ENCODE measurements at places on chromosomes 6 and 20. TPM values are rescaled to one million over a fixed set of nuclear protein-coding genes. Genes with fewer than 3 reads are reported as not detected.

- no peak overlapping the region for H3K27ac ChIP-seq
- no peaks in the 10 kb centered on the region for H3K36me3 ChIP-seq
- DNase-seq: no peak
- H3K27me3 ChIP-seq: no peaks in the 10 kb centered on the region
- H3K4me1 ChIP-seq: no peaks in the 10 kb centered on the region
Measured at GRCh38 chr6:7993952-7994351, 70.2 kb downstream of the BLOC1S5 start.

DNA sequence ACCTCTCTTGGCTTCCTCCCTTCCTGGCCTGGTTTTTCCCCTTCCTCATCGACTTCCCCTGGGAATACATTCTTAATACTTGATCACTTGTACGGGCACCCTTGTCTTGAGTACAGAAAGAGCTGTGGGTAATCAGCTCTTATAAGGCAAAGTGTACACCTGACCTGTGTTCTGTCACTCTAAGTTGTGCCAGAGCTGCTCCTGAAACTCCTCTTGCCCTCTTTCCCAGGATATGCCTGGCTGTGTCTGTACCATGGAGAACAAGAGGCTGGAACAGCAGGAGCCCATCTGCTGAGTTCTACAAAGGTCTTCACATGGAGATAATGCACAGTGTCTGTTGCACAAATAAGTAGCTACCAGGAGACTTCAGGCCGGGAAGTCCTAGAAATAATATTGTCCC is 110.1 kb downstream of the FOXA2 start:
- no peak overlapping the region for H3K27ac ChIP-seq
- no peaks in the 10 kb centered on the region for H3K36me3 ChIP-seq
- H3K4me3 ChIP-seq: no peak overlapping the region
- no peak for DNase-seq
- no peaks in the 10 kb centered on the region for H3K4me1 ChIP-seq

GRCh38 chr20:1800777-1801176 is 94.4 kb upstream of the SIRPA start:
- DNase-seq: no peak
- no peaks in the 10 kb centered on the region for H3K4me1 ChIP-seq
- H3K36me3 ChIP-seq: no peaks in the 10 kb centered on the region
- peaks cover 9% of the 10 kb centered on the region for H3K27me3 ChIP-seq
- H3K4me3 ChIP-seq: no peak overlapping the region

DNA sequence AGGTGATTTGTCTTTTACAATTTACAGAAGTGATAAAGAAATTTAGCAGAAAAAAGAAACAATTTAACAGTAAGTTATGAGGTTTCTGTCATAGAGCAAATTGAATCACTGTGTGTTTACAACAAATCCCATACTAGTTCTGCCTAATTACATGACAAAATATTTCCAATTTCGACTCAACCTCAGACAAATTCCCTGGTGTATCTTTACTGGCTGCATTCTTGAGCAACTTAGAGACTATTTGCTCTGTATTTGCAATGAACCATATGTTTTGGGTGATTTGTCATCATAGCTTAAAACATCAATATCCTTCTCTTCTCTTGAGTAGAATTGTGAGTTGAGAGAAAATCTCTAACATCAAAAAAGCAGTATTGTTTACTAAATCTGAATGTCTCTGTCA is 128.7 kb downstream of the SIM1 start:
- no peaks in the 10 kb centered on the region for H3K4me1 ChIP-seq
- no peak overlapping the region for H3K27ac ChIP-seq
- DNase-seq: no peak
- no peaks in the 10 kb centered on the region for H3K27me3 ChIP-seq

GRCh38 chr20:51542571-51543421 is at the start of gene NFATC2:
Gene NFATC2, minus strand, starts transcription at chr20:51542719. Its CDS starts 220 bp downstream, at chr20:51542499.
- H3K4me3 ChIP-seq: peak within 1 kb of the TSS; percentile 41
- H3K27ac ChIP-seq: peak within 1 kb of the TSS; percentile 44
- no peaks in the 10 kb centered on the region for H3K27me3 ChIP-seq
- DNase-seq: no peak

DNA sequence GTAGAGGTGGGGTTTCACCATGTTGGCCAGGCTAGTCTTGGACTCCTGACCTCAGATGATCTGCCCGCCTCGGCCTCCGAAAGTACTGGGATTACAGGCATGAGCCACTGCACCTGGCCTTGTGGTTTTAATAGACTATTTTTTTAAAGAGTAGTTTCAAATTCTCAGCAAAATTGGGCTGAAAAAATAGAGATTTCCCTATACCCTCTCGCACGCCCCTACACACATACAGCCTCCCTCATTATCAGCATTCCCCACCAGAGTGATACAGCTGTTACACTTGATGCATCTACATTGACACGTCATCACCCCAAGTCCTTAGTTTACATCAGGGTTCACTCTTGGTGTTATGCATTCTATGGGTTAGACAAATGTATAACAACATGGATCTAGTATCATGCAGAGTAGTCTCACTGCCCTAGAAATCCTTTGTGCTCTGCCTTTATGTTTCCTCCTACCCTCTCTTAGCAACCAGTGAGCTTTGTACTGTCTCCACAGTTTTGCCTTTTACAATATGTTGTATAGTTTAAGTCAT is 103.6 kb downstream of the CDYL start:
- no peak overlapping the region for H3K27ac ChIP-seq
- H3K4me1 ChIP-seq: peaks cover 5% of the 10 kb centered on the region
- H3K4me3 ChIP-seq: no peak overlapping the region
- DNase-seq: no peak

GRCh38 chr20:30419466-30419865 is 838.0 kb upstream of the DEFB115 start:
- H3K27me3 ChIP-seq: no peaks in the 10 kb centered on the region
- no peaks in the 10 kb centered on the region for H3K4me1 ChIP-seq
- DNase-seq: no peak
- H3K36me3 ChIP-seq: no peaks in the 10 kb centered on the region
- no peak overlapping the region for H3K27ac ChIP-seq

The CALHM5 gene
- total RNA-seq: not detected

The TTPAL gene
- total RNA-seq: 37.4 TPM

The MOXD1 gene
- 0.21 TPM for total RNA-seq
